ENCODE measurements at places on chromosomes 2 and 18.

GRCh38 chr2:45283764-45284620 is 274.7 kb upstream of the SIX2 start:
- DNase-seq = no peak

GRCh38 chr2:39023649-39024048 is 97.2 kb downstream of the SOS1 start:
- no peak for DNase-seq

GRCh38 chr2:149080099-149080498 is 41.6 kb downstream of the LYPD6B start:
- DNase-seq = no peak

GRCh38 chr18:445055-445454 is 55.4 kb downstream of the COLEC12 start:
- DNase-seq = no peak

DNA sequence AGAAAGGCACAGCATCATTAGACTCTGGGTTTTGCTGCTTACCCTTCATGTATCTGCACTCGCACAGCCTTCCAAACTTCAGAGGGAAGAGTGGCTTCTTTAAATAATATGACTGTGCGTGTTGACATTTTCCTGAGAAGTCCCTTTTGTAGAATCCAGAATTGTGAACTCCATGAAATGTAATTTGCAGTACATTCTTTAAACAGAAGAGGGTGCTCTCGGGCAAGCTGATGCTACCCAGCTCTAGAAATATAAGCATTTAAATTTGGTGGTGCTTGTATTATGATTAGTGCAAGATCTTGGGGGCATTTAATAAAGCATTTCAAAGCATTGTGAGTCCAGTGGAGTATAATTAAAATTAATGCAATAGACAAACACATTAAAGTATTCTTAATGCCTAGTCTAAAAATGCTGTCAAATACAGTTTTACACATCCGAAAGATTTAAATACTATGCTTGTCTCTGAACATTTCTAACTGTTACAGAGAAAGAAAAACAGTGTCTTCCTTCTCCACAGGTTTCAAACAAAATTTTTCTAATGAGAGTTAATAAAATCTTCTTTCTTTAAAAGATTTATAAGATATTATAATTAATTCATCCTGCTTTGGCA is 17.3 kb upstream of the GTF2A1L start:
- DNase-seq = peak; percentile 25

- DNase-seq = no peak
Observed at GRCh38 chr2:135099802-135100483, 47.9 kb downstream of the RAB3GAP1 start.

DNA sequence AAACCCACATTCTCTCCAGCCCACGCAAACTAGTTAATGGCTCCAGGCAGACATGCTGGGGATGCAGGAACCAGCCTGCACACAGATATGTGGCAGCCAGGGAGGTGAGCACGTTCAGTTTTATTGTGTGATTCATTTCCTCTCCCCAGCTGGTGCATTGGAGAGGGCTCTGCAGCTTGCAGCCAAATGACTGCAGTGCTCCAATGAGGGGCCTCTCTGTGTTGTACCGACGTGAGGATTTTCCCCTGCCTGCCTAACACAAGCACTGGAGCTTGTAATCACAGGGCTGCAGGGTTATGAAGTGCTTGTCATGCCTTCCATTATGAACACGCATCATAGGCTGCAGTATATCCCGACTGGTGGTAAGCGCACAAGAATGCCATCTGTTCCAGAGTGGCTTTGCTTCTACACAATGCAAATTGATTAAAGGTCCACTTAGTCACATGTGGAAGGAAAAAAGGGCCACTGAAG is 92.3 kb upstream of the THUMPD2 start:
- DNase-seq = peak; percentile 93

GRCh38 chr2:77161009-77161408 is 361.2 kb downstream of the LRRTM4 start:
- DNase-seq = no peak

DNA sequence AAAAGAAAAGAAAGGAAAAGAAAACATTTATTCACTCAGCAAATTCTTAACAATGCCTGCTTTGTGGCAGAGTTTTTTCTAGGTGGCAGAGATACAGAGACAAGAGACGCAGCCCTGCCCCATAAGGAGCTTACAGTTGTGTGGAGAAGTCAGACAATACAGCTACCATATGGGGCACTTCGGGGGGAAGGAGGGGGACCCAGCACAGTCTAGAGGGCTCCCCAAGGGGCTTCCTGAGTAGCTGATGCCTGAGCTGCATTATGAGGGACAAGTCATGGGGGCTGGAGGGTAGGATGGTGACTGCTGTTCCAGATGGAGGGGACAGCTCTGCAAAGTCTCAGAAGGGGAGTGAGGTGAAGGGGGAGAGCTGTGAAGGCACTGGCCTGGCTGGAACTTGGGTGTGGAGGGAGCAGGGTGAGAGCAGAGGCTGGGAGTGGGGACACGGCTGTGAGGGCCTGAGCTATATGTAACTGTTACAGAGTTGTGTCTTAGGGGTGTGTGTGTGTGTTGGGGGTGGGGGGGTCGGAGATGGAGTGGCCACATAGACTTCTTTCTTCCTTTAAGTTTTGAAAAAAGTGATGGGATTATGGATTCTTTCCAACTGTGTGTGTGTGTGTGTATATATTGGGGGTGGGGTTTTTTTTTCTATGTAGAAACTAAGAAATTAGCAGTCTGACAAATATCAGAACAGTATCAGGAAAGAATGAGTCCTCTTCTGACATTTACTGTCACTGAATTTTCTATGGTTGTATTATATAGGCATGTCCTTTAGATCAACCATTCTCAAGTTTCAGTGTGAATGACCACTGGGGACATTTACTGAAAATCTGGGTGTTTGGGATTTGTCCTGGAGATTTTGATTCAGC is 66.0 kb upstream of the HAAO start:
- DNase-seq = no peak
